Right lobe of liver (tissue), 6 donors: ENCODE measurements at places on chromosomes 7 and 10.

GRCh38 chr7:158369290-158369689, 218.3 kb downstream of the PTPRN2 start:
- DNase-seq: no peak

DNA sequence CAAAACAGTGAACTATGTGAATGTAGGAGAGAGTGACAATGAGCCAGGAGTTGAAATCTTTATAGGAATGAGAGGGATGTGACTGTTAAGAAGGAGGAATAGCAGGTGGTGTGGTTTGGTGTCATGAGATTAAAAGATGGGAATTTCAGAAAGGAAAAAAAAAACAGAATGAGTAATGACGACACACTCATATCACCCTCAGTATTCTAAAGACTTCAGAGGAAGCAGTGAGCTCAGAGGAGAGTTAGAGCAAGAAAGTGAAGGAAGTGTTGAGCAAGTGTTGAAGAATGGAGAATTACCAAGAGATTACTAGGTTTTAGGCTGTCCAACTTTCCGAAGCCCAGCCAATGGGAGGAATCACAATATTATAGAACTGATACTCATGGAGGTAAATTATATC, 220.5 kb upstream of the HGF start:
- no peak for DNase-seq

DNA sequence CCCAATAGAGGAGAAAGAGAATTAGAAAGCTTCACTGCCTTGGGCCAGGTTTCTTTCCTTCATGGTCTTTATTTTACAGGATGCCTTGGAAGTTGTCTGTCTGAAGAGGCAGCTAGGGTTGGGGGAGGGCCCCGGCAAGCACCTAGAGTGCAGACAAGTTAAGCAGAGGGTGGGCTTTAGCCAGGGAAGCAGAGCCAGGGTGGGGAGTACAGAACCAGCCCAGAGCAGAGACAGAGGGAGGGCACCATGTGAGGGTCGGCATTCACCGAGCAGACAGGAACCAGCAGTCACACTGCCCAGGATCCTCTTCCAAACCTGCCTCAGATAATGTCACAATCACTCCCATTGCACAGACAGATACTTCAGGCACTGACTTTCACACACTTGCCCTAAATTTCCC, 75.9 kb downstream of the ADARB2 start:
- no peak for DNase-seq

- DNase-seq: peak; percentile 41
Observed at GRCh38 chr7:155848691-155849669, 36.7 kb upstream of the SHH start.

- DNase-seq: no peak
Observed at GRCh38 chr7:102288285-102288930, 1.7 kb downstream of the SH2B2 start.

GRCh38 chr10:86197166-86197790, 169.3 kb downstream of the GRID1 start:
- no peak for DNase-seq

GRCh38 chr7:155858521-155859061, 46.3 kb upstream of the SHH start:
- DNase-seq: peak; percentile 6

GRCh38 chr7:31023877-31024276, 28.2 kb upstream of the ADCYAP1R1 start:
- no peak for DNase-seq

- peak; percentile 93 for DNase-seq
Observed at GRCh38 chr7:29228289-29229011, 33.9 kb downstream of the CHN2 start.
